WERI-Rb-1 (cell line): ENCODE measurements at places on chromosomes 3 and 15.

- DNase-seq, result no peak
Observed at GRCh38 chr3:171802590-171802956, 7.7 kb downstream of the PLD1 start.

DNA sequence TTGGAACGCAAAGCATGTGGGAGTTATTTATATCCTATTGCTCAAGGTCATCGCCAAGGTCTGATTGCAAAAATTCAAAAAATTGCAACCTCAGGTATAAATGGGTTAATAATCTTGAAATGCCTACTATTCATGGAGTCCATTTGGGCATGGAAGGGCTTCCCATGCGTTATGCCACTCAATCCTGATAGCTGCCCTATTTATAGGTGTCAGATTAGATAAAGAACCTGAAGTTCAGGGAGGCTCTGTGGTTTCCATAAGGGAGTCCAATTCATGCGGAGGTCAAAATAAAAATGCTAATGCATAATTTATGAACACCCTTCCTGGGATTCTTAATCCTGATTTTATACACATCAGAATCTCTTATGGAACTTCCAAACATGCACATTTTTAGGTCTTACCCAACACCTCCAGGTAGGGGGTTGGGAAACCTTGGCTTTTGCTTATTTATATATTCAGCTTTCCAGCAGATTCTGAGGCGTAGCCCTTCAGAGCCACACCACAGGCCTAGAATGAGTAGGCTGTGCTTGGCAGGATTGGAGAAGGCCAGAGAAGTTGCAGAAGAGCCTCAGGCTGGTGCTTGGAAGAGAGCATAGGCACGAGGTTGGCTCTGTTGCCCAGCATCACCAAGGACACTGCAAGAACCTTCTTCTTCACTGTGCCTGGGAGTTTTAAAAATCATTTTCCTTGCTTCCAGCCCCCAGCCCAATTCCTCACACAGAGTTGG, 324.4 kb upstream of the CFAP20DC start:
- DNase-seq, result no peak

DNA sequence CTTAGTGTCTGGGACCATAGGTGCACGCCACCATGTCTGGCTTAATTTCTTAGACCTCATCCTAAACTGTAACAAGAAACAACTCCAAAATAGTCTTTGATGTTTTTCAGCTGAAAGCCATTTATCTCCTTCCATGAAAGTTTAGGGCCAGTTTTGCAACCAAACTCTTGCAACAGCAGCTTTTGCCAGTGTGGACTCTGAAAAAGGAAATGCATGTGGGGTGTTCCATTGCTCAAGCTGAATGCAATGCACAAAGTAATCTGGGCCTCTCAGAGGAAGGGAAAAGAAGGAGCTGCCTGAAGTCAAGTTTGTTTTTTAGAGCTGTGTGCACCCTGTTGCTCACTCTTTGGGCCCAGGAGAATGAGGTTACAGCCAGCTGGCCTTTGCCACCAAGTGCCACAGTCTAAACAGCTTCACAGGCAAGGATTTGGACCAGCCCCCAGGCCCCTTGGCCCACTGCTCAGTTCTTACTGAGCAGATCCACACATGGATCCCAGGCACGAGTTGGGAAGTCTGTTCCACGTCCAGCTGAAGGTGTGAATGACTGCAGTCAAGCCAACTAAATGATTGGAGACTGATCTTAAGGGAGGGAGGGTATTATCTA, 212.3 kb upstream of the LRRFIP2 start:
- DNase-seq, result no peak

DNA sequence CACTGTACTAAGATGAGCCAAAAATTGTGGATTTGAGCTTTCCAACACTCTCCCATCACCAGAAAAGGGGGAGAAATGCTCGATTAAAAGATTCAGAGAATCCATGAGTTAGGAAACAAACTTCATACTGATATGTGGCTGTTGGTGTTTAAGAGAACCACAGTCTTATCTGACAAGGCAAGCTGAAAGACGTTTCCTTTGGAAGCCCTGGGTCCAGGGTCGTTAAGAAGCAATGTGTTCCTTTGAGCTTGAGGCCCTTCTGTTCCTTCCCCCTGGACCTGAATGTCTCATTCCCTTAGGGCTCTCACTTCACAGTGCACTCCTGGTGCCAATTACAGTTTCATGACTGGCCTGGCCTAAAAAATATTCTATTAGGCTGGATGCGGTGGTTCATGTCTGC, 524.8 kb upstream of the PPP2R3A start:
- no peak for DNase-seq

GRCh38 chr3:67706934-67707333, 52.5 kb upstream of the SUCLG2 start:
- no peak for DNase-seq

- DNase-seq, result peak; percentile 53
Observed at GRCh38 chr3:141828890-141829289, 47.6 kb upstream of the ATP1B3 start.

DNA sequence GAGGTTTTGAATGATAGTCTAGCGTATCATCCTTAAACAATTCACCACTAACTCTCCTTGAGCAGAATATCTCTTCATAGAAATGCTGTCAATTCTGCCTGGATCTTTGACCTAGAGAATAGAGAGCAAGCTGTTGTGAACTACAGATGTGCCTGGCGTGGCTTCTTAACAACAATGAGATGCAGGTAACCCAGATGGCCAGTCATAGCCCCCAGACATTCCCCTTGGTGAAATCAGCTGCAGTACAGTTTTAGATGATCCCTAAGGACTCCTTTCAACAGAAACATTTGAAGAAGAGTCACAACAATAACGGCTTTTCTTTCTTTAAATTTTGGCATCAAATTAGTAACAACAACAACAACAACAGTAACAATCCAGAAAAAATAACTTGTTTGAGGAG, 1041.3 kb downstream of the ROBO1 start:
- no peak for DNase-seq

DNA sequence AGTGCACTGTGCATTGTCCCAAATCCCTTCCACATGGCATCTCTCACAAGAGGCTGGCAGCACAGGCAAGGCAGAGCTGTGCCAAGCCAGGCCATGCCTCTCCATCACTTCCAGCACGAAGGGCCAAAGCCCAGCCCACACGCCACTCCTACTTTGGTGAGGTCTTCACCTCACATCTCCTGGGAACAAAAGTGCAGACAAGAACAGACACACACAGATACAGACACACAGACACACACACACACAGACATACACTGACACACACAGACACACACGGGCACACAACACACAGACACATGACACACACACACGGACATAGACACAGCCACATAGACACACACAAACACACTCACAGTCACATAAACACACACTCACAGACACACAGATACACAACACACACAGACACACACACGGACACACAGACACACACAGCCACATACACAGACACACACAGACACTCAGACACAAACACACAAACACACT, 233.3 kb downstream of the UACA start:
- no peak for DNase-seq

DNA sequence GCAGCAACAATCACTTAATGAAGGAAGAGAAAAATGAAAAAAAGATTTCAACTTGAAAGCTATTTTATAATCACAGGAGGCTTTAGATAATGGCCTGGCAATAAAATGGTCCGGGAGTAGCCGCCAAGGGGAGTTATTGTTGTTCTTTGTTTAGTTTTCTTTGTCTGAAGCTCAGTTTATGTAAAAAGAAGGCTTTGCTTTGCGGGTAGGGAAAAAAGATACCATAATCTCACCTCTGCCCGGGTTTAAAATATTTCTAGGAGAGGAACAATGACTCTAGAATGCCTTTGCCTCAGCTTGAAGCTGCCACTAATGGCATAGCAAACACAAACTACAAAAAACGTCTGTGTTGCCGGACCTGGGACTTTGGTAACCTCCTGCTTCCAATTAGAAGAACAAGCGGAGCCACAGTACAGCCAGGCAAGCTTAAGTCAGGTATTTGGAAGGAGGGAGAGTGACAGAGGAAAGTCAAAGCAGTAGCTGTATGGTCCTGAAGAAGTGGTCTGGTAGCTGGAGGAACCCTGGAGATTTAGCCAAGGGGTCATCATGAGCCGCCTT, 764.5 kb downstream of the TUSC7 start:
- no peak for DNase-seq

DNA sequence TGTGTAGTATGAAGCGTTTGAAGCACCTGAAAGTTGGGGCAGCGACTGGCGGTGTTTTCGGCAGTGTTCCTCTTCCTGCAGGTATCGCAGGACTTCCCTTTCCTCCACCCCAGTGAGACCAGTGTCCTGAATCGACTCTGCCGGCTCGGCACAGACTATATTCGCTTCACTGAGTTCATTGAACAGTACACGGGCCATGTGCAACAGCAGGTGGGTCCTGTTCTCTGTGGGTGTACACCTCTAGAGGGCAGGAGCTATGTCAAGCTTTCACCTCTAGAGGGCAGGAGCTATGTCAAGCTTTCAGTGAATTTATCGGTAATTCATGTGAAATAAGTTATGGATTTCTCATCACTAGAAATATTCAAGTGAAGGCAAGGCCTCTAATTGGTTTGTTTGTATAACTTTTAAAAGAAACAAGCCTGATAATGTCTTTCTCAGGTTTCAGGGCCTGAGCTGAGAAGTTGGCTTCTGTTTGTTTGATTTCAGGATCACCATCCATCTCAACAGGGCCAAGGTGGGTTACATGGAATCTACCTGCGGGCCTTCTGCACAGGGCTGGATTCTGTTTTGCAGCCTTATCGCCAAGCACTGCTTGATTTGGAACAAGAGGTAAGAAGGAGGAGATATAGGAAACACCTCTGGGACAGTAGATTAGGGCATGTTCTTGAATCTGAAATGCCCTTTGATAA, 5.3 kb downstream of the TUBGCP4 start:
- peak; percentile 68 for DNase-seq

DNA sequence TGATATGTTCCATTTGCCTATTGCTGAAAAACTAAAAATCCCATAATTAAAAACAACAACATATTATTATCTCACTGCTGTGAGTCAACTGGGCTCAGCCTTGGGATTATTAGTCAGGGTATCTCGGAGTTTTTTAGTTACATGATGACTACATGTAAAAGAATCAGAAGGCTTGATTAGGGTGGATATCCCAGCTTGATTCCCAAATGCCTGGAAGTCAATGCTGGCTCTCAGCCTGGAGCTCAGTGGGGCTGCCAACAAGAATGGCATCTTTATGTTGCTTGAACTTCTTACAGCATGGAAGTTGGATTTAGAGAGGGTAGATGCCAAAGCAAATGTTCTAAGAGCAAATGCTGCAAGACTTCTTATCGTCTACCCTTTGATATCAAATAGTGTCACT, 278.5 kb downstream of the PLOD2 start:
- no peak for DNase-seq

- no peak for DNase-seq
Observed at GRCh38 chr15:27784107-27784506, 315.0 kb downstream of the OCA2 start.

- peak; percentile 87 for DNase-seq
Observed at GRCh38 chr15:57133127-57133968, 214.9 kb downstream of the TCF12 start.

DNA sequence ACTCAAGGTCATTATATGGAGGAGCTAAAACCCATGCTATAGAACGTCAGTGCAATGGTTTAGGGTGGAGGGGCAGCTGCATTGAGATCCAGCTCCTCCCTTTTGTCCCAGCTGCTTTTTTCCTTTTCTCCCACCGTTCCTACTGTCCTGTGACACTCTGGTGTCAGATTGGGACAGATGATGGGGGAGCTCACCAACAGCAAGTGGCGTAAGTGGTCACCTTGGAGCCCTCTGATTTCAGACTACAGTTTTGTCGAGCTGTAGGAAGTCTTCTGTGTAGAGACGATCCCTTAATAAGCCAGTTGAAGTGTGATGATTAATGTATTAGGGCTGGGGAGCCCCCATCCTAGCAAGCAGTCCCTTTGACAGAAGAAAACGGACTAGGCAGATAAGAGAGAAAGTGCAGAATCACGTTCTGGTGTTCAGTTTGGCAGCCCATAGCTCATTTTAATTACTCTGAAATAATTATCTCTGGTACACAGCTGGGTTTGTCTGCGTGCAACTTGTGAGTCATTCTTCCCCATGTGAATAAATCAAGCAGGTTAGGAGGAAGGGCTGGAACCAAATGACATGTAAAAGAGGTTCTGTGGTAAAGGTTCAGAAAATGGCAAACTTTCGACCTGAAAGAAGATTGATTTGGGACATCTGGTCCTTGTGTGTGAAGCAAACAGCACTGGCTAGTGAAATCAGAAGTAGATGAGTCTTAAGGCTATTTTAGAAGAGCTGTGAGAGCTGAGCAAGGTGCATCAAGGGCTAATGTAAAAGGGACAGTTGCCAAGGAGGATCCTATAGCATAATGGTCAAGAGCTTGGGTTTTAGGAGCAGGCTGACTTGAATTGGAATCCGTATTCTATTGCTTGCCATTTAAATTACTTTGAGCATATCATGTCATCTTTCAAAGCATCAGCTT, 241.4 kb downstream of the EDEM1 start:
- no peak for DNase-seq

- DNase-seq, result no peak
Observed at GRCh38 chr15:87757084-87757483, 499.5 kb downstream of the NTRK3 start.

- no peak for DNase-seq
Observed at GRCh38 chr15:43006991-43007390, 86.4 kb upstream of the TTBK2 start.

- DNase-seq, result peak; percentile 57
Observed at GRCh38 chr3:104102386-104102785, 1264.3 kb upstream of the ALCAM start.

GRCh38 chr3:52722491-52722890, 16.6 kb downstream of the SPCS1 start:
- DNase-seq, result no peak

GRCh38 chr3:27666708-27667107, 55.4 kb downstream of the EOMES start:
- DNase-seq, result no peak

DNA sequence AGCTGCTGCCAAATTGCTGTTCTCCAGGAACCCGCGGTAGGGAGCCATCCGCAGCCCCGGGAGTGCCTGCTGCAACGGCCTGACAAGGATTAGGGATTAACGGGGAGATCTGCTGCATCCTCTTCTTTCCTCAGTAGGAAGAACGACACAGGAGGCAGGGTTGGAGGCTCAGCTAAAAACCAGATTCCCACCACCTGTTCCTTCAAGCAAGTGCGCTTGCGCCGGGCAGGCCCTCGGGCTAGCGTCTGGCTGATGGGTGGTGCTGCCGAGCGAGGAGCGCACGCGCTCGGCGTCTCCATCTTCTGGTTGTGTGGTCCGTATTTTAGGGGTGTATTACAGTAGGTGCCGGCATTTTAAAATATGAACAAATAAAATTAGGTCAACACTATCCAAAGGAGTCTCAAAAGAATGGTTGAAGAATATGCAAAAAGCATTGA, 25.4 kb upstream of the SLC25A26 start:
- peak; percentile 98 for DNase-seq

DNA sequence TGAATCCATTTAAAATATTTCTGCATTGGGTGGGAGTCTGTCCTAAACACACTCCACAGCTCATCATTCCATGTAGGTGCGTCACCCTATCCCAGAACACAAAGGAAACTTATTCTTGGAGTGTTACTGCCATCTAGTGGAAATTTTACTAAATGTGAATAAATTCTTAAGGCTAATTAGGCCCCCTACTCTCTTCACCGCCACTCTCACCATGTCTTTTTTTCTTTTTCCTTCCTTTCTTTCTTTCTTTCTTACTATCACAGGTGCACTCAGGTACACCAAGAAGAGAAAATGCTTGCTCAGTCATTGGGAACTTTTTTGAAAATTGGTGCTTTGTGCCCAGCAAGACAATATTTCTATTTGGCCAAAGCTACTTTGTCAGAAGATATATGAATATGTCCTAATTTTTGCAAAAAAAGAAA, 26.4 kb upstream of the ATP8B4 start:
- no peak for DNase-seq

- DNase-seq, result peak; percentile 5
Observed at GRCh38 chr3:126133606-126134005, 46.8 kb downstream of the ALDH1L1 start.
